ENCODE measurements at places on chromosomes 5 and 9.

DNA sequence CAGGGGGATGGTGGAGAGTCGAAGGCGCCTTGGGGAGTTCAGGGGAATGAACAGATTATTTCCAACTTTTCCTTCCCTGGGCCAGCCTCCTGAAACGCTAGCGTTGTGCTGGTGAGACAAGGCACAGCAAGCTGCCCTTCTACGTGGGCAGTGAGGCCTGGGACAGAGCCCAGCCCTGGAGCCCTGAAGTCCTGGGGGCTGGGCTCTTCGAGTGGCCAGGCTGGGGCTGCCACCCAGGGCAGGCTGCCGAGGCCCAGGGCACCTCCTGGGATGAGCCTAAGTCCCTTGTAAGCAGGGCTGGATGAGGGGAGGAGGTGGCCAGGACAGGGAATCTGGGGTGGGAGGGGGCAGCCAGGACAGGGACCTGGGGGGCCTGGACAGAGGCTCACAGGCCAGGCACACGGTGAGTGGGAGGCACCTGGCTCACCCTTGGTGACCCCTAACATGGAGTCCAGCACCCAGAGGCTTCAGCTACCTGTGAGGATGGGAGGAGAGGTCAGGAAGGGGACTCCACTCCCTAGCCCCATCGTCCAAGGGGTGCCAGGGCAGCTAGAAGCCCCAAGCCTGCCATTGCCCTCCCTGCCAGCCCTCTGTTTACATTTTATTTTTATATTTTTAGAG is 1.3 kb upstream of the LCN12 start:
- DNase-seq: no peak

DNA sequence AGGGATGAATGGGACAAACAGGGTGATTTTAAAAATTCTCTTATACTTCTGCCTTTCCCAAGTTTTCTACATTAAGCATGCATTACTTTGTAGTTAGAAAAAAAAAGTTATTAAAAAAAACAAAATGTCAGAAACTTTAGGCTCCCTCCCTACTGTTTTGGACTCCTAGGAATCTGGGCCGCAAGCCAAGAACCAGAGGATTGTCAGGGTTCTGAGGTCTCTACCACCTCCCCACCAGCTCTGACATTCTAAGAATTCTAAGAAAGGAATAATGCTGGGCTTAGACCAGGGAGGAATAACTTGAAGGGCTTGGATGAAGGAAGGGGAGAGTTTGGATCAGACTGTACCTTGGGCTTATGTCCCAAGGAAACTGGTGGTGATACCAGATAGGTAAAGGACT is 1.1 kb upstream of the ARHGEF39 start:
- DNase-seq: no peak

DNA sequence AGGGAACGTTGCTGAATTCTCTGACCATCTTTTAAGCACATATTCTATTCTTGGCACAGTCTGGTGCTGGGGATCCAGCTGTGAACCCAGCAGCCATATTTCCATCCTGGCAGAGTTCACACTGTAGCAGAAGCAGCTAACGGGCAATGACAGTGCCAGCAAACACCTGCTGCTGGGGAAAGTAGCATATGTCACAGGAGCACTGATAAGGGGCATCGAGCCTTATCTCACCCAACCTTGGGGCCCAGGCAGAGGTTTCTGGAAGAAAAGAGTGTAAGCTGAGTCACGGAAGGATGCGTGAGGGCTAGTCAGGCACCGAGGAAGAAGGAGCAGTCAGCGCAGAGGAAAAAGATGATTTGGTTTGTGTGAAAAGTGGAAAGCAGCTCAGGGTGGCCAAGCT is 1.1 kb downstream of the NDOR1 start:
- no peak for DNase-seq

DNA sequence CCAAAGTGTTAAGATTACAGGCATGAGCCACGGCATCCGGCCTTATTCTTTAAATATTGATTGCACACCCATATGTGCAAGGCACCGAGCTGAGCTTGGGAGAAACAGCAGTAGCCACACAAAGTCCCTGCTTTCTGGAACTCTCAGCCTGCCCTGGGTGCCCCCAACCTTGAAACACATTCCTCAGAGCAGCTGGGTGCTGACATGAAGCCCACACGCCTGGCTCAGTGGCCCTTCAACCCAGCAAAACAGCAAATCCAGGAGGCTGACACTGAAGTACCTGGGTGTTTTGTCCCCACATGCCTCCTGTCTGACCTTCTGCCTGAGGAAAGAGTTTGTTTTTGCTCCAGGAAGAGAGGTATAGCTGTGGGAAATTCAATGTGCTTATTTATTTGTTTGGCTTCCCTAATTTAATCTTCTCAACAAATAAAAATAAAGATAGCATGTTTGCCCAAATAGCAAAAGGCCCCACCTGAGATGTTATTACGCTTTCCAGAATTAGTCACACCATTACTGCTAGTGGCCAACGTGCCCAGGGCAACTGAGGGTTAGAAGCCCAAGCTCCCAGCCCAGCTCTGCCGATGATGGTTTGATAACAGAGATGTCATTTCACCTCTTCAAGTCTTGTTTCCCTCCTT is 13.4 kb upstream of the TCOF1 start:
- DNase-seq: no peak

All from GM20000 (cell line).